ENCODE measurements at places on chromosomes 4 and X.

- DNase-seq = no peak
Measured at GRCh38 chrX:126265116-126265515, 99.0 kb upstream of the DCAF12L2 start.

DNA sequence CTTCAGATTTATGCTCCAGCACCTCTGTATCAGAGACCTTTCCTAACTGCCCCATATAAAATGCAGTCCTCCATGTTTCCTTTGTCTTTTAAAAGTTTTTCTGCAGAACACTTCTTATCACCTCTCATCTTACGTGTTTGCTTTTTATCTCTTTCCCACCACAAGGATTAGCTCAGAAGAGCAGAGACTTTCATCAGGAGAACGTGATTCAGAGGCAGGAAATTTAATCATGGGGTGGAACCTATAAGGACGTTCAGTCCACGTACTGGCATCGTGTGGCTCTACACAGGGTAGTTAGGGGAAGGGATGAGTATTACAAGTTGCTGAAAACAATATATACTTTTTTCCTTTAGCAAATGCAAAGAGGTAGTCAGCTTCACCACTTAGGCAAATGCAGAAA is 98.7 kb downstream of the SORBS2 start:
- no peak for DNase-seq

GRCh38 chr4:37590016-37590415 is 96.2 kb downstream of the RELL1 start:
- DNase-seq = no peak

DNA sequence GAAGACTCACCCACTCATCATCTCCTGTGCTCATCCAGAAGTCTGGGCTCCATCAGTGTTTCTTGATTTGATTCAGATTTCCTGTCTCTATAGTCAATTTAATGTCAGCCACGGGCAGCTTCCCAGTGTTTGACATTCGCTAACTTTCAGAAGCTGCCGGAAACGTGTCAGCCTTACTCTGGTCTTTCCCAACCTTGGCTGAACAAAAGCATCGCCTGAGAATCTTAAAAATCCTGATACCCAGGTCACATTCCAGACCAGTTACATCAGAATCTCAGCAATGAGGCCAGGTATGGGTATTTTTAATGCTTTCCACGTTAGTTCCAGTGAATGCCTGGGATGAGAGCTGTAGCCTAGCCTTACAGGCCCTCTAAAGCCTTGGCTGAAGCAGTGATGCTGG is 233.8 kb downstream of the FRMPD4 start:
- DNase-seq = no peak

DNA sequence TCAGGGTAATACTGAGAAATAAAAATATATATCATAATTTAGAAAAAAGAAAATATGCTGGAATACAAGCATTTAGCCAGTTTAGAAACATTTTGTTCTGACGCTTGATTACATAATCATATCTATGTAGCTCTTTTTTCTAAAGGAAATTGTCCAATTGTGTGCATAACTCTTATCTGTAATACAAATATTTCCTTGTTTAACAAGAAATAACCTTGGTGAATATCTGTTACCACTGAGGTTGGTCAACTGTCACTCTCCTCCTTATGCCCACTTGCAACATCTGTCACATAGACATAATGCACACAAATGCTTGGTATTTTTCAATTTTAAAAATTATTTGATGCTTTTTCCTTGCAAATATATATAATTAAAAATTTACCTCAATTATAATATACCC is 609.7 kb downstream of the TLL1 start:
- DNase-seq = no peak

- DNase-seq = no peak
Measured at GRCh38 chr4:2300431-2301224, 38.7 kb upstream of the MXD4 start.

DNA sequence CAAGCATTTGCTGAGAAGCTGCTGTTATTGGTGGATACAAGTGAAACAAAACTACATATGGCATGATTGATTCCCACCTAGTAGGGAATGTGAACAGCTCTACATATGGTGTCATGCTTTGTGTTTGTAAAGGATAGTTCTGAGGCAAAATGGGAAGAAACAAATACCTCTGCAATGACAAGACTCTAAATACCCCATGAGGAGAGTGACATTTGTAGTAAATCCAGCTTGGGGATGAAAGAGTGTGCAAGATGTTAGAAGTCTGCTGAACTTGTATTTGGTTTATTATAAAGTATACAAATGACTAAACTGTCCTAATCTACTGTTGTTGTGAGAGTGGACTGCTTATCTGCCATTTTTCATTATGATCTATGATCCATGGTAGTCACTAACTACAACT is 120.8 kb upstream of the HS3ST1 start:
- DNase-seq = no peak

DNA sequence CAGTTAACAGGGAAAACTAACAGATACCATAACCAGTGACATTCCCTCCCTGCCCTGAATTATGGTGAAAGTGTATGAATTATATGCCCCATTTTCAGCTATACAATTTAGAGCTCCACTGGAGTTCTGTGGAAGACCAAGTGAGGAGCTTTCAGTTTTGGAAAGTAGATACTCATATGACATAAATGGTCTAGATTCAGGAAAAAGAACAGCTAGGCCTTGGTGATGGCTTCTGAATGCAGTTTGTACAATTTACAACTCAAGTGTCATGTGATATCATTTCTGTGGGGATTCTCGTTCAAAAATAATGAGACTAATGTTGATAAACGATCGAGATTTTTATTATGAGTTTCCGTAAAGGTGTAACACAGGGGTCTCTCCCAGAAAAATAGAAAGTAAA is 8.2 kb upstream of the SEC24B start:
- DNase-seq = no peak

- no peak for DNase-seq
Measured at GRCh38 chr4:123390846-123391456, 5.6 kb upstream of the SPRY1 start.

DNA sequence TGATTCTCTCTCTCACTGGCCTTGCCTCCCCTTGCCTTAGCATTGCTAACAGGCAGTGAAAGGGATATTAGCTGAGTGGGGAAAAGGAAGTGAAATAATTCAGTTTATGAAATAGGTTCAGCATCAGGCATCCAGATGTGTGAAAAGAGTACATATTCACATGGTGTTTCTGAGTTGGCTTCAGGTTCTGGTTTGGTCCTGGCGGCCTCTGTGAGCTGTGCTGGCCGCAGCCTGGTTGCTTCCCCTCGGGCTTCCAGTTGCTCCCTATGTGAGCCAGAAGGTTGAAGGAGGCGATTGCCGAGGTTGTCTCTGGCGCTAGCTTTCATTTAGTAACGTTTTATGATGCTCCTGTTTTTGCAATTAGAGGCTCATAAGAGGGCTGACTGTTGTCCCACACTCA is 99.1 kb upstream of the TLR2 start:
- DNase-seq = no peak

GRCh38 chr4:19748519-19749479 is 502.9 kb upstream of the SLIT2 start:
- no peak for DNase-seq

GRCh38 chr4:122914938-122915337 is 7.5 kb downstream of the NUDT6 start:
- DNase-seq = no peak

GRCh38 chr4:150743564-150744342 is 161.8 kb downstream of the MAB21L2 start:
- DNase-seq = no peak

GRCh38 chr4:79210636-79211049 is 115.2 kb downstream of the NAA11 start:
- no peak for DNase-seq

- DNase-seq = no peak
Measured at GRCh38 chrX:112834031-112834845, 6.4 kb downstream of the AMOT start.

DNA sequence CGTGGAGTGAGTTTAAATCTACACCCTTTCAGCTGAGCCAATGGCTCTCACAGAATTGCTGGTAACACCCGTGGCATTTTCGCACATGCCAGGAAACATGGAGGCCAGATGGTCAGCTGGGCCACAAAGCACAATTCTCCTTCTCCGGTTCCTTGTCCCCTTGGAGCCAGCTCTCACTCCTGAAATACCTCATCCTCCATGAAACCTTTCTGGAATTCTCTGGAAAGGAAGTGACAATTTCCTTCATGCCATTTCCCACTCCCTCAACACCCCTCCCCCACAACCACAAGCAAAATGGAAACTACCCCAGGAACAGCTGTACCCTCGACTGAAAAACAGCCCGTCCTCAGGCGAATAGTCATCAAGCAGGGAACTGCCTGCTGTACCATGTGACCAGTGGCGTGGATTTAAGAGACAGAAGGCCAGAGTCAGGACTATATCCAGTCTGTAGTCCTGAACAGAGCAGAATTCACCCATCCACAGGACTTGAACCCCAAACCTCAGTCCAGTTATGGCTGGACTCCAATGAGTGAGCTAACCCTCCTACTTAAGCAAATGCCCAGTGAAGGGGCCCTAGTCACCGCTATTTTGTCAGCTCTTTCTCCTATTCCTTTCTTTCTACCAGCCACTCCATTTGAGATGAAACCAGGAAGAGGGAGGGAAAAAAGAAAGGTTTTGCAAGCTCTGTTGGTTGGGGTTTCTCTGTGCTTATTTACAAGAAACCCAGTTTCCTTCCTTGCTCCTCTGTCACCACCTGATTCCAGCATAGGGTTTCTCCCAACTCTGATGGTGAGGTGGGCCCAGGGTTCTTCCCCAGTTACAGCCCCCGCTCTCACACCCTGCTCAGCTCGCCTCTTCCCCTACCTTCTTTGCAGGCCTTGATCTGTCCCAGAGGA is 24.5 kb downstream of the ELF4 start:
- DNase-seq = no peak

DNA sequence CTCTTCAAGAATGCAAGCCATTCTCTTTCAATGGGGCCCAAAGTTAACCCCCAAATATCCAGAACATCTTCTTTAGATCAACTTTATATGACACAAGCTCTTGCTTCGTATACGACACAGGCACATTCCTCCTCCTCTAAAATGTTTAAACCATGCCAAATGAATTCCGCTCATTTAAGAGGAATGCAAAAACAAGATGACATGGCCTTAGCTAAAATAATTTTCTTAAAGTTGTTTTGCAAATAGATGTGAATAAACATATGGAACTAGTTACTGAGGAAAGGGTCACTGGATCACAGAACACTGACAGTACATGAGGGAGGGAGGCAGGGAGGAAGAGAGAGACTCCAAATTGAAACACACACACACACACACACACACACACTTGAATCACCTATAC is 97.4 kb downstream of the RASL11B start:
- no peak for DNase-seq

DNA sequence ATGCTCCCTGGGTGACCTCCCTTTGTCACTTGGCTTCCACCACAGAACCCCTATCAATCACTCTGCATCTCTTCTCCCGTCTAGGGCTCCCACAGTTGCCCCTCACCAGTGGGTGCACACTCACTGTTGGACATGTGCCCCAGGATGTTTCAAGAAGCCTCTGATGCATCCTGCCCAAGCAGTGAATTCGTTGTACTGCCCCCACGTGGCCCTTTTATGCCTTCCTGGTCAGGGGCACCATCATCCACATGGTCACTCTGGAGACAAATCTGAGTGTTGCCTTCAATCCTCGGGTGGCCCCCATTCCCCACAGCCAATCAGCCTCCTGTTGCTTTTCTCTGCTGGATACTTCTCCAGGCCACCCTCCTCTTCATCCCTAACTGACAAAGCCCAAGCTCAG is 12.2 kb downstream of the ITIH6 start:
- DNase-seq = no peak

- no peak for DNase-seq
Measured at GRCh38 chr4:6815029-6815836, 32.7 kb downstream of the KIAA0232 start.

GRCh38 chrX:8847360-8847759 is 46.2 kb upstream of the FAM9A start:
- DNase-seq = no peak

- no peak for DNase-seq
Measured at GRCh38 chrX:1207496-1208025, 4.9 kb downstream of the CRLF2 start.

DNA sequence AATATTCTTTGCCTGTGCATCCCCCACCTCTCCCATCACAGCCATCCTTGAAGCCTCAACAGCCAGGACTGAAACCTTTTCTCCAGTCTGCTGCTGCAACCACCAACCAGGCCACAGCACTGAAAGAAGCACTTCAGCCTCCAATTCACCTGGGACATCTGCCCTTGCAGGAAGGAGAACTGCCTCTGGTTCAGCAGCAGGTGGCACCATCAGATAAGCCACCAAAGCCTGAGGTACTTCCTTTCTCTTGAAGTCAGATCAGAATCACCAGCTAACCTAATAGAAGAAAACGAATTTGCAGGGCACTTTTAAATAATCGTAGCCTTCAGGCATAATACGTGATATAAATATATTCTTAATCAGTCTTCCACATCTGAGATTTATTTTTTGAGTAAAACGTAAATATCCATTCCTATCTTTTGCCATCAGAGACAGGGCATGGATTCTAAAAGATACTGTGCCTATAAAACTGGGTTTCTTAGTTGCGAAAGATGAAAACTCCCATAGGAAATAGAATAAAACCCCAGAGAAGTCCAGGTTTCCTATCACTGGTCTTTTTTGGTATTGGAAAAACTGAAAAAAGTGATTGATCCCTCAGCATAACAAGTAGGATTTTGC is 9.5 kb downstream of the AMBN start:
- DNase-seq = peak; percentile 42

- DNase-seq = no peak
Measured at GRCh38 chr4:123250843-123251242, 145.8 kb upstream of the SPRY1 start.

DNA sequence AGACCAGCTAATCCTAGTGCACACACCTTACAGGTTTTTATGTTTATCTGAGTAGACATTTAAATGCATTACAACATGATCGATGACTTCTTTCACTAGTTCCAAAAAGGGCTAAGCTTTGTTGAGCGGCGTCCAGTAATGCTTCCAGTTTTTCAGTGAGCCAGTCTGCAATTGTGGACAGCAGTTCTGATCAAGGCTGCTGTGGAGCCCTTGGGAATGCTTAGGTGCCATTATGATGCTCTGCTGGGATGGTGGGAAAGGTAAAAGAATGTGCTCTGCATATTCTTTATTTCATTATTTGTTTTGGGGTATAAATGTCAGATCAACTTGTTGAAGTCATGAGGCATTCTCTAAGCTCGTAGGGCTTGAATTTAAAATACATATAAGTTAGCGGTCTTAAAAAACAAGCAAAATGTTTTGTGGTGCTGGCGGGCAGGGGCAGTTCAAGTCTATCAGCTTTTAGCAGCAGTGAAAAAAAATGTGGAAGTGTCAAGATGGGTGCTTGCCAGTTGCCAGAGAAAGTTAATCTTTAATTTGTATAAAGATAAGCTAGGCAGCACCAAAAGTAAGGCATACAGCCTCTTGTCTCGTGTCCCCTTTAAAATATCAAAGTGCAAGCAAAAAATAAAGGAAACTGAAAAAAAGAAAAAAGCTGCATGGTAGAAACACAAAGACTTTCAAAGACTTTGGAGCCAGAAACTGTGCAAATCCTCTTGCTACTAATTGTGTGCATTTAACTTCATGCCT is 5.8 kb downstream of the MID1IP1 start:
- no peak for DNase-seq

DNA sequence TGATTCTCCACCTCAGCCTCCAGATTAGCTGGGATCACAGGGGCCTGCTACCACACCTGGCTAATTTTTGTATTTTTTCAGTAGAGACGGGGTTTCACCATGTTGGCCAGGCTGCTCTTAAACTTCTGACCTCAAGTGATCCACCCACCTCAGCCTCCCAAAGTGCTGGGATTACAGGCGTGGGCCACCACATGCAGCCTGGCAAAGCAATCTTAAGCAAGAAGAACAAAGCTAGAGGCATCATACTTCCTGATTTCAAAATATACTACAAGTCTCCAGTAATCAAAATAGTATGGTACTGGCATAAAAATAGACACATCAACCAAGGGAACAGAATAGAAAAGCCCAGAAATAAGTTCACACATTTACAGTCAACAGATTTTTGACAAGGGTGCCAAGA is 12.8 kb upstream of the F8A1 start:
- DNase-seq = no peak

Data from GM13977 (cell line).